ENCODE measurements at places on chromosomes 3 and 15. TPM values are rescaled to one million over a fixed set of nuclear protein-coding genes. Genes with fewer than 3 reads are reported as not detected.

The FBXL22 gene
- total RNA-seq, result 0.82 TPM

DNA sequence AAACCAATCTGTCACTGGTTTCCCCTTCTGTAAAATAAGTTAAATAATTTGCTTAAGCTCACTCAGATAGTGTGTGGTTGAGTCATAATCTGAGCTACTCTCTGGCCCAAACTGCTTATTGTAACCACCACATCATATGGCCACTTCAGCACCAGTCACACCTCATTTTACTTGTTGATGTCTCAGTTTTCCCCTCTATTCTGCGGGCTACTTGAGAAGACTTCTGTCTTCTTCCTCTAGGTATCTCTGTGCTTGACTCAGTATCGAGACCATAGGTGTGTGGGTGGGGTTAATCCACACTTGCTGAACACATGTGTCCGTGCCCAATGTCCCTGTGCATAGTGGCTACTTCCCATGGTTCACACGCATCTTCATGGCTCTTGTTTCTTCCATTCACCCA, 32.9 kb downstream of the CRYGS start:
- no peak for DNase-seq

- DNase-seq, result no peak
Observed at GRCh38 chr3:127008236-127008635, 25.3 kb downstream of the PLXNA1 start.

The KLHL40 gene
- total RNA-seq, result 0.41 TPM

DNA sequence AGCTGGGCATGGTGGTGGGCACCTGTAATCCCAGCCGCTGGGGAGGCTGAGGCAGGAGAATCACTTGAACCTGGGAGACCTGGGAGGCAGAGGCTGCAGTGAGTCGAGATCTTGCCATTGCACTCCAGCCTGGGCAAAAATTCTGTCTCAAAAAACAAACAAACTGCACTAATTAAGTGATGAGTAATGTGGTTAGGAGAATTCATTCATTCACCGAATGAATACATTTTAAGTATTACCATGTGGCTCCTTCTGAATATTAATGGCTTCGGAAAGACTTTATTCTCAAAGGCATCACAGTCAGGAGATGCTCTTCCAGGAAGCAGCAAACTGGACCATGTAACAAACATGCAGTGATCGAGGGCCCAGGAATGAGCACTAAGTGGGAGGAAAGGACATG, 23.6 kb downstream of the SPTSSB start:
- DNase-seq, result no peak

DNA sequence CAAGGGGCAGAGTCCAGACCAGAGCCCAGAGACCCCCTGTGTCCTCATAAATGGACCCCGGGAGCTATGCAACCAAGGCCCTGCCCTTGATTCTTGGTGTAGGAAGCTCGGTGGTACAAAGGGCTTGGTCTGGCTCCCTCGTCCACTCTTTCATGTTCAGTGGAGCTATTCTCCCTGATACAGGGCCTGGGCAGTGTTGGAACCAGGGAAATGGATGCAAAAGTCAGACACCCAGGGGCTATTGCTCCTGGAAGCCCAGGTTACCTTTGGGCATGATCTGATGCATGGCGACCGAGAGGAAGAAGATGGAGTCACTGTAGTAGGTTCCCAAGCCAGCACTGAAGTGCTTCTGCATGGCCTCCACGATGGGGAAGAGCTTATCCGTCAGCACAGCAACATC, 44.5 kb downstream of the XXYLT1 start:
- DNase-seq, result no peak

The BCHE gene
- 13.9 TPM for total RNA-seq

DNA sequence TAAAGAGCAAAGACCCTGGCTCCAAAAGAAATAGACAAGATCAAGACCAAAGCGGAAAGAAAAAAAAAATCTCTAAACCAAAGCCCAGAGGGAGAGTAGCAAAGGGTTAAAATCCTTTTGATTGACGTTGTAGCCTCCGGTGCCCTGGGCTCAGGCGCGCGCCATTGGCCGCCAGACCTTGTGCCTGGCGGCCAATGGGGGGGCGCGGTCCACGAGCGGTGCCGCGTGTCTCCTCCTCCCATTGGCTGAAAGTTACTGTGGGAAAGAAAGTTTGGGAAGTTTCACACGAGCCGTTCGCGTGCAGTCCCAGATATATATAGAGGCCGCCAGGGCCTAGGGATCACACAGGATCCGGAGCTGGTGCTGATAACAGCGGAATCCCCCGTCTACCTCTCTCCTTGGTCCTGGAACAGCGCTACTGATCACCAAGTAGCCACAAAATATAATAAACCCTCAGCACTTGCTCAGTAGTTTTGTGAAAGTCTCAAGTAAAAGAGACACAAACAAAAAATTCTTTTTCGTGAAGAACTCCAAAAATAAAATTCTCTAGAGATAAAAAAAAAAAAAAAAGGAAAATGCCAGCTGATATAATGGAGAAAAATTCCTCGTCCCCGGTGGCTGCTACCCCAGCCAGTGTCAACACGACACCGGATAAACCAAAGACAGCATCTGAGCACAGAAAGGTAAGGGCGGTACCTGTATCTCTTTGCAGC, at the start of gene HES1:
TSS of gene HES1 (plus strand) at position 343 of the 713 bp plus-strand sequence. CDS start at position 576, 233 bp downstream.
- peak; percentile 81 for DNase-seq

The PLA2G4E gene
- not detected for total RNA-seq

DNA sequence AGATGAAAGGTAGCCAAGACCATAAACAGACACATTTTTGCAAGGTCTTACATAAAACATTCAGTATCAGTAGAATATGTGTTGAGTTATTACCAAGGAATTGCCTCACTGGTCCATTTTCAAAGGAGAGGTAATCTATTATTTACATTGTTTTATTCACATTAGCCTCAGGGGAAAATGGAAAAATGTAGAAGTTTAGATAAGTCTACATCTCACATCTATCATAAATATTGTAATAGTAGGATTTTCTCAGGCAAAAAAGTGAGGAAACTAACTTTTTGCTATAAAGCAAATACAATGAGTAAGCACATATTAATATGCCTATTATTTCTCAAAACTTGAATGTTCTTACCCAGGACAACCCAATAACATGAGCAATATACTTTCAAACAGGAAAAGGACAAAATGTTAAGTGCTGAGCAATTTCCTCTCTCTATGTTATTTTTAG, 184.6 kb upstream of the AGTR1 start:
- DNase-seq, result no peak

- DNase-seq, result no peak
Observed at GRCh38 chr3:59608356-59608755, 558.5 kb upstream of the CFAP20DC start.
